ENCODE measurements at places on chromosomes 6 and 20.

DNA sequence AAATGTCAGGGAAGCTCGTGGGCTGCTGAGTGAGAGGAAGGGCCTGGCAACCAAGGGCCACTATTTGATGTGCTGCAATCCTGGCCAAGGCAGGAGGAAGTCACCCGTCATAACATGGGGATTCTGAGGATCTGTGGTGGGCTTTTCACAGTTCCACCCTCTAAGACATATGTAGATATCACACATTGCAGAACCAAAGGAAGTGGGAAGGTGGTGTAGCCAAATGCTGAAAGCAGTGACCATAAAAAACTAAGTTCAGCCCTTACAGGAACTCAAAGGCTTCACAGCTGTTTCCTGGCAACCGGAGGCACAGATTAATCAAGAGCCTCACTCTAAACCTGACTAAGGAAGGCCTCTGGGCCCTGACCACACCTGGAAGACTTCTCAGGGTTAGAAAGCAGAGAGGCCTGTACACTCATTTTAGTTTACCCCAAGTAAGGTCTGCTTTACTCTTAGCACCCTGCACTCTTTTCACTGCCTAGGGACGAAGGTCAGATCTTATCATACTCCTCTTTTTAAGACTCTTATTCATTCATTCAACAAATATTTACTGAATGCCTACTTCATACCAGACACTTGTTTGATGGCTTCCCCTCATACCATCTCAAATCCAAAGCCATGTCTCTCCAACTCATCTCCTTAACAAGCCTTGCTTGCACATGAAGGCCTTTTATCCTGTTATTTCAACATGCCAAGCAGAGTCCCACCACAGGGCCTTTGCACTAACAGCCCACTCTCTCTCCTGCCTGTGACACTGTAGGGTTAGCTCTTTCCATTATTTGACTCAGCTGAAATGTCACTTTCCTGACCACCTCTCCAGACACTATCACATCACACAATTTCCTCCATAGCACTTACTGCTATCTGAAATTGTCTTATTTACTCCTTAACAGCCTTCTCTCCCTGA lies 2.6 kb downstream of the UBE2V1 start:
- DNase-seq = peak; percentile 83

DNA sequence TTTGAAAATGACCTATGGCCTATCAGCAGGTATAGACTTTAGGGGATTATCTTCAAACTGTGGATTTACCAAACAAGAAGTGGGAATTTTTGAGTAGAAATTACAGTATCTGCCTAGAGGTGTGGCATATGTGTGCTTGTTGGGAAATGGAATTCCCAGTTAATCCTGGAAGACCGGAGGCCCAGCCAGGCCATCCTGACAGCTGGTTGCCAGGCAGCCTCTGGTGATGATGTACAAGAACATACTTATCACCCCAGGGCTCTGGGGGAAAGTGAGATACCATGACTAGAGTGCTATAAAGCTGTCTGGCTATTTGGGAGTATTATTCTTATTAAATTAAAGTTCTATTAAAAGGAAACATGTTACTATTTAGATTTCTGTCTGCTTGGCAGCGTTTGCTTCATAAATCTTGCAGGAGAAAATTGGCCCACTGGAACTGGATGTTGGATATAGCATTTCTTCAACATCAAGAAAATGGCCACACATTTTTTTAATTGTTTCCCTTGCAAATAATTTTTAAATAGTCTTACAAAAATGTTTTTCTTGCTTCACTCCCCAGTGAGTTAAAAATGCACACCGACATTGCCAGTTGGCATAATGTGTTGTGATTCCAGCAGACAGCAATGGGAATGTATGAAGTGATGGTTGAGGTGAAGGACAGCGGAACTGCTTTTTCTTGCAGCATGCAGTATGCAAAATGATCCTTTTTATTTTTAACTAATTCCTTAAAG lies 187.8 kb downstream of the MYLK4 start:
- DNase-seq = no peak

GRCh38 chr20:49313283-49313682 lies 35.4 kb upstream of the ZNFX1 start:
- DNase-seq = no peak

DNA sequence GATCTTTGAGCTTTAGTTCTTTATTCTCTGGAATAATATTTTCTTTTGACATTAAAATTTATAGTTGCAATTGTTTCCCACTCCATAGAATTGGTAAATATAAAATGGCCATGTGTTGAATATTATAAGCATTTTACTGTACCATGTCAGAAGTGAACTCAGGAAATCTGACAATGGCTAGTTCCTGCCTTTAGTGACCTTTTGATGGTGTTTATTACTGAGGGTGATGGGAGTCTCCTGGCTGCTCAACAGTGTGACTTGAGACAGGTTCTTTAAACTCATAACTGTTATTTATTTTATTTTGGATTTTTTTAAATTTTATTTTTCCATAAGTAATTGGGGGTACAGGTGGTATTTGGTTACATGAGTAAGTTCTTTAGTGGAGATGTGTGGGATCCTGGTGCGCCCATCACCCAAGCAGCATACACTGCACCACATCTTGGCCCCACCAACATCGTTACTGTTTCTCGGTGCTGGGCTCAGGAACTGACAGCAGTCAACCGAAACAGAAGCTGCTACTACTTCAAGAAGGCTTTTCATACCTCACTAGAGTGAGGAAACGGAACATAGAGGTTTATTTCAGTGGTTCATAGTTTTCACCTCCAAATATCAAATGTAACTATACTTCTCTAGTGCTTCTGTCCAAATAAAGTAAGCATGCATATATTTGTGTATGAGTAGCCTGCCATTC lies 90.4 kb downstream of the PLEKHG1 start:
- DNase-seq = peak; percentile 83

- DNase-seq = no peak
Observed at GRCh38 chr6:12149944-12150510, 137.9 kb downstream of the HIVEP1 start.

All from endothelial cell of umbilical vein (primary cell).